ENCODE measurements at places on chromosomes 1 and 21.

DNA sequence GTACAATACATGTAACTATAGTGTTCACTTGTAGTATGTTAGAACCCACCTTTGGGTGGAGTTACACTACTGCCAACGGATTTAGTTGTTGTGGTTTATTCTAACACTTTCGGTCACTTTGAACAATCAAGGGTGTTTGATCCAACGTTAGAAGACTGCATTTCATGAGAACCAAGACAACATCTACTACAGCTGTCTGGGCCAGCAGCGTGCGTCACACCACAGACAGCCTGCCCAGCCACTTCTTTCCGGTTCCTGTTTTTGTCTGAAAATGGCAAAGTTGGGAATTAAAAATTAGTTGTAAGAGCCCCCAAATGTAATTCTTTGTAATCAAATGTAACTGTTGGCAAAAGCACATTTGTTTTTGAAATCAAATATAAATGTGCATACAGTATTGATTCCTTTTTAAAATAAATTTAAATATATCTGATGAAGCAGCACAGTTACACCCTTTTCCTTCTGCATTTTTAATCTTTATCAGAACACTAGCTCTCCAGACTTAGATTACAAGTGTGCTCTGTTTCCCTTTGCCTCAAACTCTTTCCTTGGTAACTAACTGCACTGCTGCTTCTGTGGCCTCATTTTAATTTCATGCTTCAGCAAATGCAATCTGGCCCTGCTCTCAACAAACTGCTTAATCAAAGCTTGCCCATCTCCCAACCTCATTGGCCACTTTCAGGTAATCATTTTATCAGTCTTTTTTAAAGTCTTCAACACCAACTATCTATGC, 86.6 kb upstream of the DPH5 start:
- DNase-seq: peak; percentile 6

DNA sequence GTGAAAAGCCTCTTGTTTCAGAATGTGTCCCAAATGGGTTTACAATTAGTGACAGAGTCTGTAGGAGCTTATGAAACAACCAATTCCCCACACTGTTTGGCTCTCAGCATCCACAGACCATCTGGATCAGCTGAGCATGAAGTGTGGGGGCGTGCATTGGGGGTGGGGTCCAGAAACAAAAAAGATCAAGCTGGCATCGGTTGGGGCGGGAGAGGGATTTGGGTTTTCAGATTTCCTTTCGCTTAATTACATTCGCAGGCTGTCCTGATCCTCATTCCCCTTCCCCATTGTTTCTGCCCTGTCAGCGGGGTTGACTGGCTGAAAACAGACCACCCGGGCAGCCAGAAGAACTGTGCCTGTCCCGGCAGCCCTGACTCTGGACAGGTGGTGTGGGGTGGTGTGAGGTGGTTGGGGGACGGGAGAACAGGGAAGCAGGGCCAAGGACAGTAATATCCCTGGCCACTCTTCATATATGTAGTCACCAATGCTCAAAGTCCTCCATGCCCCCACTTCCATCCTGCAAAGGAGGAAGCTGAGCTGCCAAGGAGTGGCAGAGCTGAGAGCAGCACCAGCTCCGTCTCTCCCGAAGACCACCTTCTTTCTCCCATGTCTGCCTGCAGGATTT, 92.0 kb downstream of the IER5 start:
- DNase-seq: no peak

- DNase-seq: no peak
Observed at GRCh38 chr1:181062836-181063428, 25.6 kb upstream of the IER5 start.

GRCh38 chr1:98949621-98950020, 55.0 kb downstream of the PLPPR5 start:
- no peak for DNase-seq

DNA sequence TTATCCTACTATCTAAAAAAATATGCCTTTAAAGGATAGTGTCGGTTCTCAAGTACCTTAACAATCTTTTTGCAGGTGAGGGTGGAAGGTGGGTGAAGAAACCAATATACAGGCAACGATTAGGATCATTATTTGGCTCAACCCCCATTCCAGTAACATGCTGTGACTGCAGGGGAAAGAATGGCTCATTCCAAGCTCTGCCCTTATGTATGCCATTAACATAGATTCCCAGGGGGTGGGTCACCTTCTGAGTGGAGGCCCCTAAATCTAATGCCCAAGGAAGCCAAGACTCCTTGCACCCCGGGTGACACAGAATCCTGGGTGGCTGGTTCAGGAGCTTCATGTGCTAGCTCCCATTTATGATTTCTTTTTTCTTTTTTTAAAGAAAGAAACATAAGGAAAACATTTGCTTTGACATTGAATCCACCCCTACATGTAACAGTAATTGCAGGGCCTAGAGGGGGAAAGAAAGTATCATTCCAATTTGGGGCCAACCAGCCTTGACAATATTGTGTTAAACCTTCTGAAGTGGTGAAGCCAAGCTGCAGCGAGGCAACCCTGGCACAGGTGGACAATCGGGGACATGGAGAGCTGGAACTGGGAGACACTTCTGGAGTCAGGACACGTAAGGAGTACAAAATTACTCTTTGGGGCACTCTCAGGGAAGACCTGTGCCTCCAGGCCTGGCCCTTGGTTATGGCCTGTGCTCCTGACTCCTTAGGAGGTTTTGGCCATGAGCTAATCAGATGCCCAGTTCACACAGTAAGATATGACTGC, 200.3 kb downstream of the PBX1 start:
- no peak for DNase-seq

GRCh38 chr1:175267716-175268416, 75.3 kb upstream of the KIAA0040 start:
- DNase-seq: no peak

- no peak for DNase-seq
Observed at GRCh38 chr1:206725109-206725963, 40.6 kb downstream of the MAPKAPK2 start.

- no peak for DNase-seq
Observed at GRCh38 chr1:84253036-84253435, 48.5 kb upstream of the SAMD13 start.

- no peak for DNase-seq
Observed at GRCh38 chr1:3664700-3665375, 12.5 kb downstream of the TP73 start.

DNA sequence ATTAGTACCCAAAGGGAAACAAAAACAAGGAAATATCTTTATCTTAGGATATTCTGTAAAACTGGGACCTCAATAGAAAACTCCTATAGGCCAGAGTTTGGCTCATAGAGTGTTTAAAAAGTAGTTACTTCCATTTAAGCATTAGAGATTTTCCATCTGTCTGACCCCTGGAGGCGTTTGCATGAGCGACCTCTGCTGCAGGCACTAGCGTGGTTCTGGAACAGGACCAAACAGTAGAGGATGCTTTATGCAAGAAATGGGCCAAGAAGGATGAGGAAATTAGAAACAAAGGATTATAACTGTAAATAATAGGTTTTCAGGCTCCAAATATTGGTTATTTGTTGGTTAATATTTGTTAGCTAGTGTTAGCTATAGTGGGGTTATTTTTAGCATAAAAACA, 5.7 kb downstream of the ZBTB40 start:
- no peak for DNase-seq

All from esophagus squamous epithelium (tissue), 5 donors.